ENCODE measurements at places on chromosomes 2 and 18.

GRCh38 chr2:31362581-31362980 is 52.0 kb downstream of the XDH start:
- DNase-seq: no peak

DNA sequence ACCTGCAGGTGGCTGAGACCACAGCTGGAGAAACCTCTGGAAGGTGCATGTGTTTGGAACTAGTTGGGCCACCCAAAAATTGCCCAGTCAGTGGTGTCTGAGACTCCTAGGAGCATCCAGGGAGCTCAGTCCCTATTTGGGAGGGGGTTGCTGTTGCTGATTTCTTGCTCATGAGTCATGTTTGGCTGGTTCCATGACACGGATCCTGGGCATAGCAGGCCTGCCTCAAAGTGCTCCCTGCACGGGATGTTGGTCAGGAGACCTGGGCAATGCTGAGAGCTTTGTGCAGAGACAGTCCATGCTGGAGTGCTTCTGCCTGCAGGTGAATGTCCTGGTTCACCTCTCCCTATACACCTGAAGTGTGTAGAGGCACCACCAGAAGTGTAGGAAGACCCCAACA is 194.2 kb downstream of the GLI2 start:
- no peak for DNase-seq

DNA sequence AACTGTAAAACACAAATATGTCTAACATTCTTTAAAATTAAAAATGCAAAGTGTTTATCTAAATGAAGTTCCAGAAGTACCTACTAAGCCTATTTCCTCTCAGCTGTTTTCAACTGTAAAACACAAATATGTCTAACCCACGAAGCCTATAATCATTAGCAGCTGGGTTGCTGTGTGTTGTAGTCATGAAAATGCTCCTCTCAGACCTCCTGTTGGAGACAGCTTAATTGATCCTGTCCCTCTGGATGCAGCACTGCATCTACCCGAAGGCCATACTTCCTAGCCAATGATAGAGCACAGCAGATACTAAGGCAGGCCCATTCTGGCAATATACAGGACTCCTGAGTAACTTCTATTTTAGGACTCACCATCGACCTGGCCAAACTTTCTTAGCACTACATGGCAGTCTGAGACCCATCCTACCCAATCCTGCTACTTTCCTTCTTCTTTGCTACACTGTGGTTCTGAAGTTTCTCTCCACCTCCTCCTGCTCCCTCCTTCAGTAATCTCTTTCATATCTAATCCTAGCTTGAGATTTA is 92.5 kb upstream of the RBBP8 start:
- no peak for DNase-seq

DNA sequence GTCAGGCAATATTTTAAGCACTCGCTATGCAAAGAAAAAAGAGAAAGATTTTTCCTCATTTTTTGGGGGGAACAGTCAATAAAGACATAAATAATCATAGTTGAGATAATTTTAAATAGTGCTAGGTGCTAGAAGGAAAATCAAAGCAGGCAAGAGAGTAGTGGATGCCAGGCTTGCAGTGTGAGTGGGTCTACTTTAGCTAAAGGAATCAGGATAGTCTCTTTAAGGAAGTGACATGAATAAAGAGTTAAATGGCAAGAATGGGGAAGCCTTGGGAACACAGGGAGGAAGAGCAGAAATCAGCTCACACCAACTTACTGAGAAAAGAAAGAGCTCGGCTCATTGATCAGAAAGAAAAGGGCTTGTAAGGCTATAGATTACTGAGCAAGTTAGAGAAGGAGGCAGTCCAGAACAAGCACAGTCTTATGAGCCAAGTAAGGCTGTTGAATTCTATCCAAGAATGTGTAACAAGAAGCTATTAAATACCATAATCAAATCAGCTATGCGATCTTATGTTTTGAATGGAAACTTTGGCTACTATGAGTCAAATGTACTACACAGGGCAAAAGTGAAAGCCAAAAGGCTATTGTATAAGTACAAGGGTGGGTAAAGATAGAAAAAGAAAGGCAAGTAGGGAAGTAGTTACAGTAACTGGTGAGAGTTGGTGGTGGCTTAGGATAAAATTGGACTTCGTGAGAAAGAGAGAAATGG is 833.8 kb upstream of the PIK3C3 start:
- DNase-seq: no peak

DNA sequence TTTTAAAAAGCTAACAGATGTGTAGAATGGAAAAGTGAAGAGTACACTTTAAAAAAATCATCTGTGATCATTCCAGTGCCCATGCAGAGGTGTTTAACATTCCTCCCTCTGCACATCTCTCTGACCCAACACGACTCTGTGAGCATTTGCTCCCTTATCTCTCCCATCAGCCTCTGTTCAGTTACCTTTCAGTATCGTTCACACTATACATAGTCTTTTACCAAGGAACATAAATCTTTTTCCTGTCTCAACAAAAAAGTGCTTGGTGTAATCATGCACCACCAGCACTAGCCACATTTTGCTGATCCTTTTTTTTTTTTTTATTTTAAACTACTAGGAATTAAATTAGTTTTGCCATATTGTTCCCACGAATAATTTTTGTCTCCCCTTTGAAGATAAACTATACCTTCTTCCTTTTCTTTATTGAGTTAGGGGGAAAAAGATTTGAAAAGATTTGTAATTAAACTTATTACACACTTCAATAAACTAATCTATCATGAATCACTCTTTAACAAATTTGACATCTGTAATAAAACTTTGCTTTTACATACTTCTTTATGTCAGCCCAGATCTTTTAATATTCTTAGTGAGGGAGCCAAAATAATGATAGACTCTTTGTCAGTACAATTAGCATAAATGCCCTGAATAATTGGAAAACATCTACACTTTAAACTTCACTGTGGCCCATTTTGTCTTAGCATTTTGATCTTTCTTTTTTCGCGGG is 489.8 kb upstream of the FANCL start:
- no peak for DNase-seq

DNA sequence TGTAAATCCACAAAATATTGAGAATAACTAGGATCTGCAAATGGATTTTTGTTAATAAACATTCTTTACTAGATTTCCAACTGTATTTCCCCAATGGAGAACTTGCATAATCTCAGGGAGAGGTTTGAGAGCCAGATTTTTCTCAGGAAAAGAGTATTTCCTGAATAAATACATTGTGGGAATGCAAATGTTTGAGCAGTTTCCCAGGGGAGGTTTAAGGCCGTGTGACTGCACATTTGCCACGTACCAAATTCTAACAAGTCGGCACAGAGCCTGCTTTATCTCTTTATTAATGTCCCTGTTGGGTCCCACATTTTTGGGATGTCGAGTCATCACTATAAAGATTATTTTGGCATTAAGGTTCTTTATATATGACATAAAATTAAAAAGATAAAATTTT is 27.0 kb downstream of the TFPI start:
- no peak for DNase-seq

GRCh38 chr2:217057773-217058172 is 197.9 kb upstream of the TNP1 start:
- DNase-seq: no peak
